ENCODE measurements at places on chromosomes 7 and 10. TPM values are rescaled to one million over a fixed set of nuclear protein-coding genes. Genes with fewer than 3 reads are reported as not detected.

The EBLN1 gene
- not detected for total RNA-seq

The PWWP2B gene
- 15.0 TPM for total RNA-seq

The SPAM1 gene
- total RNA-seq, result not detected

The STEAP1 gene
- not detected for total RNA-seq

The TMEM176A gene
- total RNA-seq, result not detected

The FAM237B gene
- total RNA-seq, result not detected

The OR2A5 gene
- not detected for total RNA-seq

The ZRANB1 gene
- 11.2 TPM for total RNA-seq

- DNase-seq, result no peak
- no peaks in the 10 kb centered on the region for H3K36me3 ChIP-seq
- H3K27me3 ChIP-seq, result no peaks in the 10 kb centered on the region
- no peak overlapping the region for H3K27ac ChIP-seq
- no peak overlapping the region for H3K4me3 ChIP-seq
Observed at GRCh38 chr10:16865766-16866165, 48.5 kb upstream of the RSU1 start.

- no peak overlapping the region for H3K4me3 ChIP-seq
- H3K36me3 ChIP-seq, result no peaks in the 10 kb centered on the region
- H3K27me3 ChIP-seq, result peaks cover 2% of the 10 kb centered on the region
- no peak for DNase-seq
- H3K27ac ChIP-seq, result no peak overlapping the region
- H3K4me1 ChIP-seq, result no peaks in the 10 kb centered on the region
Observed at GRCh38 chr7:36315309-36315944, 74.2 kb upstream of the ANLN start.

DNA sequence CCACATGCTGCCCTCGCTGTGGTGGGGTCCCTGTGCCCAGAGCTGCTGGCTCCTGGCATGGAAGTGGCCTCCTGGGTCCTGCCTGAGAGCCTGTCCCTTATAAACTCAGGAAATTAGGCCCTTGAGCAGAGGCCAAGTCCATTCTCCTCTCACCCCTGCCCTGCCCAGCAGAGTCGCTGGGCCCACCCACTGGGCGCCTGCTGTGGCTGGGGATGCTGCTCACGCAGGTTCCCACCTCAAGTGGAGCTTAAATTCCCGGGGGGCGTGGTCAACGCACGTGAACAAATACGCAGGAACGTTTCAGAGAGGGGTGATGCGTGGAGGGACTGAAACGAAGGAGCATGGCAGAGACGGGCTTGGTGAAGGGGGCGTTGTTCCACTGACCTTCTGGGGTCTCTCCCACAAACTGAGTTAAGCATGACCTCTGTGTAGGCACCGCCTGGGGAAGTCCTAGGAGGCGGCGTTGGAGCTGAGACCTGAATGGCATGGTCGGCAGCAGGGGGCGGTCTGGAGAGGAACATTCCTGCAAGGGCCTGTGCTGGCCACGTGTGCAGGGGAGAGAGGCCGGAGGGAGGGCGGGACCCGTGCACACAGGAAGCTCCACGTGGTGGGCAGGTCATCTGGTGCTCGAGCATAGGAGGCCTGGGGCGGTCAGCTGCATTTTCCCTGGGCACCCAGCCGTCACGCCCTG is 27.9 kb downstream of the FAM20C start:
- no peaks in the 10 kb centered on the region for H3K27me3 ChIP-seq
- no peak overlapping the region for H3K4me3 ChIP-seq
- H3K36me3 ChIP-seq, result no peaks in the 10 kb centered on the region
- no peak for DNase-seq
- no peaks in the 10 kb centered on the region for H3K4me1 ChIP-seq

GRCh38 chr7:102216573-102217314 is 69.9 kb upstream of the SH2B2 start:
- H3K4me3 ChIP-seq, result no peak overlapping the region
- H3K27ac ChIP-seq, result no peak overlapping the region
- H3K36me3 ChIP-seq, result no peaks in the 10 kb centered on the region
- DNase-seq, result no peak
- no peaks in the 10 kb centered on the region for H3K27me3 ChIP-seq

DNA sequence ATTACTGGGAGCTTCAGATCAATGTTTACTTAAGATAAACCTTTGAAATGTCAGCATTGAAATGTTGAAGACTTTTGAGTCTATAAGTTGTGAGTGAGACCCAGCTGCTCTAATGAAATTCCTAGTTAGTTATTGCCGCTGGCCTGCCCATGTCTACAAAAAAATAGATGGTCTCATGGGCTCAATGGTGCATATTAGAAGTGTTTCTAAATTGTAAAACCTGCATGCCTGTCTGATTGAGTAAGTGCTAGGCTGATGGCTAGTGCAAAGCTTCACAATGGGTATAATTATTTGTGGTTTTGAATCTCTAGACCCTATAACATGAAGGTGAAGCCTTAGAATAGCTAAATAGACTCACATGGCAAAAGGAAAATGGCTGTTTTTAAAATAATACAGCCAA is 234.5 kb downstream of the SORCS3 start:
- no peaks in the 10 kb centered on the region for H3K27me3 ChIP-seq
- no peaks in the 10 kb centered on the region for H3K36me3 ChIP-seq
- H3K4me1 ChIP-seq, result no peaks in the 10 kb centered on the region
- H3K4me3 ChIP-seq, result no peak overlapping the region
- DNase-seq, result no peak
- no peak overlapping the region for H3K27ac ChIP-seq

DNA sequence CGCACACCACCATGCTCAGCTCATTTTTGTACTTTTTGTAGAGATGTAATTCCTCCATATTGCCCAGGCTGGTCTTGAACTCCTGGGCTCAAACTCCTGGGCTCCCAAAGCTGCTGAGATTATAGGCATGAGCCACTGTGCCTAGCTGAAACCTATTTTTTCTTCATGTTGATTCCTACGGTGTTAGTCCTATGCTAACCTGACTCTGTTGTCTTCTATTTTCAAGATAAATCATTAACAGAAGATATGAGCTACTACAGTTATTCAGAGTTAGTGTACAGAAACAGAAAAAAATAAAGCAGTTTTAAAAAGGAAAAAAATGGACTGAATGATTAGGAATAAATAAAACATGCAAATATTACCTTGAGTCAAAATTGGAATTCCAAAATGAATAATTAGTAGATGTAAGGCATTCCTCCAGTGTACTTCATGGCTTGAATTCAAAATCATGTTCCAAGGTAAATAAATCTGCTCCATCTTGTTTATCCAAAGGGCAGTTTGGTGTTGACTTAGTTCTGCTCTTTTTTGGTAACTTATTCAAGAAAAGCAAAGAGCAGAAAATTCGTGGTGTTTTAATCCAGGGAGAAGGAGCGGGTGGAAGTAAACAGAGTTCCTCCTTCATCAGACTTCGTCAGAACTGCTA is 185.8 kb downstream of the CACNB2 start:
- no peak overlapping the region for H3K27ac ChIP-seq
- no peaks in the 10 kb centered on the region for H3K27me3 ChIP-seq
- no peak for DNase-seq
- no peaks in the 10 kb centered on the region for H3K4me1 ChIP-seq
- no peak overlapping the region for H3K4me3 ChIP-seq

DNA sequence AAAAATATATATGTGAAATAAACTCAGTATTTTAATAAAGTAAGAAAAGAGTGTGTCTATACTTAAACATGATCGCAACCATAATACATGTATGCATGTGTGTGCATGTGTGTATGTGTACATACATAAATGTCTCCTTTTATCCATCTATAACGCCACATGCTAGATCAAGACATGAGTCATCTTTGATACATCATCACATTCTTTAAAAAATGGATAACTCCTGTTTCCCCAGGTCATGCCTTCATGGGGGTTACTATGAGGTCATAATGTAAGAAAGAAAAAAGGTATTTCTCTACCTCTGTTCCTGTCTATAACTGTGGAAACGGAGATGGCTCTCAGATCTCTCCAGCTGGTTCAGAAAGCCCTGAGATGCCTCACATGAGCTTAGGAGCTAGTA is 41.2 kb downstream of the LSMEM1 start:
- no peak overlapping the region for H3K27ac ChIP-seq
- H3K36me3 ChIP-seq, result no peaks in the 10 kb centered on the region
- peaks cover 18% of the 10 kb centered on the region for H3K27me3 ChIP-seq
- no peak for DNase-seq

DNA sequence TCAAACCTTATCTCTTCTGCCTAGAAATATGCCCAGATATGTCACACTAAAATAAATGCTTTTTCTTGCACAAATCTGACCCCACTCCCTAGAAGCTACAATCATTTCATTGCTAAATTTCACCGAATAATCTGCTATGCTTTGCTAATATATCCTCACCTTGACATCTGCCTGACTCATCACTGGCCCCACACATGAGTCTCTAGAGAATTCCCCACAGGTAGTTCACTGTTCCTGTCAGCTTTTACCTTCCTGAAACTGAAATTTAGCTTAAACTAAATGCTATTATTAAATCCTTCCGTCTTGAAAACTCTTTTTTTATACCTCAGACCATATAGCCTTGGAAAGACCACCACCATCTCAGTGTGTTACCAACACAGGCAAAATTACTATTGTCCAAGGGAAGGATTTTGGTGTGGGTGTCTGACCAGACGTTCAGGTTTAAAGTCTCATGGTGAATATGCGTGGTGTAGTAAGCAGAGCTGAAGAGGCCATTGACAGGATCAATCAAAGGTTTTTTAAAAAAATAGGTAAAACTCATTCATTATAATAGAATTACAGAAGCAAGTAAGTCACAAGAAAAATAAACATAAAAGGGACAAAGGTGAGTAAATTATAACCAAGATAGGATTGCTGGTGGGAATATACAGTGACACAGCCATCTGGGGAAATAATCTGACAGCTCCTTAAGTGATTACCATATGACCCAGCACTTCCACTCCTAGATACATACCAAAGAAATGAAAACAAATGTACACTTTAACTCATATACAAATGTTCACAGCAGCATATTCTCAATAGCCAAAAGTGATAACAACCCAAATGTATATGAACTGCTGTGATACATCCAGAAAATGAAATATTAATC is 173.5 kb downstream of the KMT2E start:
- no peaks in the 10 kb centered on the region for H3K4me1 ChIP-seq
- DNase-seq, result no peak
- H3K27ac ChIP-seq, result no peak overlapping the region
- H3K4me3 ChIP-seq, result no peak overlapping the region
- H3K27me3 ChIP-seq, result no peaks in the 10 kb centered on the region

DNA sequence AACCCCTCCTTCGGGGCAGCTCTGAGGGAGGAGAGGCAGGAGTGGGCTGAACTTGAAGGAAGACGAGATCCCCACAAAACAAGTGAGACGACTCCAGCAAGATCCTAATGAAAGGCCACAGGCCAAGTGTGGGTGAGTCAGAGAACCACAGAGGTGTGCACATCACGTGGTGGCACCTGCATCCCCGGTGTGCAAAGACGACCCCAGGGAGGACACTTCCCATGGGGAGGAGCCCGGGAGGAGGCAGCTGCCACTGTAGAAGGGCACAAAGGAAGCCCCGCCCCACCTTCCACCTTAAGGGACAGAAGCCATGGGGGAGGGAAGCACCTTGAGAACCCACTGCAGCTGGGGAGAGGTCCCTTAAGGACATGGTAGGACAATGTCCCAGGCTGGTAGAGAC is 45.7 kb downstream of the ESYT2 start:
- H3K27ac ChIP-seq, result no peak overlapping the region
- H3K36me3 ChIP-seq, result peaks cover 21% of the 10 kb centered on the region
- H3K4me1 ChIP-seq, result no peaks in the 10 kb centered on the region
- H3K27me3 ChIP-seq, result no peaks in the 10 kb centered on the region
- no peak overlapping the region for H3K4me3 ChIP-seq

DNA sequence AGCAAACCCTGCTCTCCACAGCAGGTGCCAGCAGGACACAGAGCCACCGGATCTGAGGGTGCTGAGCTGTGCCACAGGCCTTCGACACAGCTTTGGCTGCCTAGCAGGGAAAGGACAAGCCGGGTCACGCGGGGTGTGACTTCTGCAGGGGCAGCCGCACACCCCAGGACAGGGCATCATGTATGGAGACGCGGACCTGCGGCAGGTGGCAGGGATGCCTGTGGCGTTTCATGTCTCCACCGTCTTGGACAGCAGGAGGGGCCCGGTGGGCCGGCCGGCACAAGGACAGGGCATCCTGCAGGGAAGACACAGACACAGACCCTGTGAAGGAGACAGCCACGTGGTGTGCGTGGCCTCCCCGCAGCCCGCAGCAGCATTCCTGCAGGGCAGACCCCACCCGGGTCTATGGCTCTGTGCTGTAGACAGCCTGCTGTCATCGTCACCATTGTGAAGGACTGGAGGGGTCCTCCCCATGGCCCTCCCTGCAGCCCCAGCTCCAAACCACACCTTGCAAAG is 109.2 kb downstream of the PDGFA start:
- H3K4me1 ChIP-seq, result no peaks in the 10 kb centered on the region
- DNase-seq, result no peak
- H3K36me3 ChIP-seq, result no peaks in the 10 kb centered on the region

DNA sequence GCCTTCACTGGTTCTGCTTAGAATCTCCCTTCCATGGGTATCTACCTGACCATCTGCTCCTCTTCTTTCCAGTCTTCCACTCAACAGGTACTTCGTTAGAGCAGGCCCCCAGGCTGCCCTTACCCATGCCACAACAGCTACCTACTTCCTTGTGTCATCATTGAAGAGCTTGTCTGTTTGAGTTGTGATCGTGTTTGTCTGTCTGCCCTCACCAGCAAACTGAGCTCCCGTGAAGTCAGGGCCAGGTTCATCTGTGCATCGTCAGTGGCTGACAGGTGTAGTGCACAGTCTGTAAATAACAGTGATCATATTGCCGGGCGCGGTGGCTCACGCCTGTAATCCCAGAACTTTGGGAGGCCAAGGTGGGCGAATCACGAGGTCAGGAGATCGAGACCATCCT is 5.0 kb downstream of the NIPSNAP2 start:
- no peak overlapping the region for H3K27ac ChIP-seq
- peaks cover 15% of the 10 kb centered on the region for H3K4me1 ChIP-seq
- peaks cover 16% of the 10 kb centered on the region for H3K36me3 ChIP-seq

- H3K36me3 ChIP-seq, result peaks cover 20% of the 10 kb centered on the region
- peak overlapping the region; percentile 93 for H3K27ac ChIP-seq
- peak; percentile 75 for DNase-seq
- peaks cover 41% of the 10 kb centered on the region for H3K4me1 ChIP-seq
- no peaks in the 10 kb centered on the region for H3K27me3 ChIP-seq
- H3K4me3 ChIP-seq, result peak overlapping the region; percentile 89
Observed at GRCh38 chr7:94509887-94510581, 425 bp downstream of the CASD1 start.

DNA sequence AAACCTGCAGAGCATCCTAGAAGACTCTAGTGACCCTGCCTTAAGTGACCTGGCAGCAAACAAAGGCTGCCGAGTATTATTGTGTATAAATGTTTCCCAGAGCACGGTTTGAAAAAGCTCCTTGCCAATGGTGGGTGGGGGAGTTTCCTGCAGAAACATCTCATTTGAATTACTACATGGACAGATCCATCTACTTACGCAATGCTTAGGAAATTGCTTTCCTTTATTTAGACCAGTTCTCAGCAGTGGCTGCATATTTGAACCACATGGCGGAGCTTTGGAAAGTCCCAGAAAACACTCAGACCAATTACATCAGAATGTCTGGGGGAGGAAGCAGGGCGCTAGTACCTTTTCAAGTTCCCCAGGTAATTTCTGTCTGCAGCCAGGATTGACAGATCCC is 560.9 kb downstream of the SDK1 start:
- DNase-seq, result no peak
- H3K4me3 ChIP-seq, result no peak overlapping the region
- H3K27me3 ChIP-seq, result no peaks in the 10 kb centered on the region
- H3K4me1 ChIP-seq, result no peaks in the 10 kb centered on the region
- no peaks in the 10 kb centered on the region for H3K36me3 ChIP-seq
